CD8-positive, alpha-beta memory T cell (primary cell): ENCODE measurements at places on chromosomes 6 and 20.

GRCh38 chr6:46794068-46794467 lies 879 bp downstream of the MEP1A start:
- no peak for DNase-seq
- no peak overlapping the region for H3K4me3 ChIP-seq
- H3K27ac ChIP-seq: no peak overlapping the region
- H3K27me3 ChIP-seq: no peaks in the 10 kb centered on the region

DNA sequence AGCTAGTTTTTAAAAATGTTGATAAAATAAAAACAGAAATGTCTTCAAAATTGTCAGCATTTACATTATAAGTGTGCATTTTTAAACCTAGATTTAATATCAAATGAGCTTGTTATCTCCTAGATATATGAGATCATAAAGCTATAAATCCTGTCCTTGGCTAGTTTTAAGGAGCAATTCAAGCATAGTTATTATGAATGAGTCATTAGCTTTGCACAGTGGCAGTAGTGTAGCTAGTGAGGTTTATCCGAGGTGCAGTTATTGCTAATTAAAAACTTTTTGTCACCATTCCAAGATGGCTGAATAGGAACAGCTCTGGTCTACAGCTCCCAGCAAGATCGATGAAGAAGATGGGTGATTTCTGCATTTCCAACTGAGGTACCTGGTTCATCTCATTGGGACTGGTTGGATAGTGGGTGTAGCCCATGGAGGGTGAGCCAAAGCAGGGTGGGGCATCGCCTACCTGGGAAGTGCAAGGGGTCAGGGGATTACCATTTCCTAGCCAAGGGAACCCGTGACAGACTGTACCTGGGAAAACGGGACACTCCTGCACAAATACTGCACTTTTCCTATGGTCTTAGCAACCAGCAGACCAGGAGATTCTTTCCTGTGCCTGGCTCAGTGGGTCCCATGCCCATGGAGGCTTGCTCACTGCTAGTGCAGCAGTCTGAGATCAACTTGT lies 108.8 kb upstream of the SYNCRIP start:
- no peak for DNase-seq
- no peaks in the 10 kb centered on the region for H3K4me1 ChIP-seq
- H3K27me3 ChIP-seq: no peaks in the 10 kb centered on the region
- no peaks in the 10 kb centered on the region for H3K36me3 ChIP-seq

- no peak for DNase-seq
- no peak overlapping the region for H3K4me3 ChIP-seq
- no peaks in the 10 kb centered on the region for H3K4me1 ChIP-seq
- no peaks in the 10 kb centered on the region for H3K27me3 ChIP-seq
- H3K36me3 ChIP-seq: no peaks in the 10 kb centered on the region
These were observed 115.3 kb downstream of the LCA5 start for GRCh38 chr6:79421707-79422484.

GRCh38 chr6:130558131-130558530 lies 192.3 kb downstream of the TMEM200A start:
- H3K4me1 ChIP-seq: peaks cover 14% of the 10 kb centered on the region
- no peak overlapping the region for H3K27ac ChIP-seq
- H3K4me3 ChIP-seq: no peak overlapping the region
- no peak for DNase-seq

DNA sequence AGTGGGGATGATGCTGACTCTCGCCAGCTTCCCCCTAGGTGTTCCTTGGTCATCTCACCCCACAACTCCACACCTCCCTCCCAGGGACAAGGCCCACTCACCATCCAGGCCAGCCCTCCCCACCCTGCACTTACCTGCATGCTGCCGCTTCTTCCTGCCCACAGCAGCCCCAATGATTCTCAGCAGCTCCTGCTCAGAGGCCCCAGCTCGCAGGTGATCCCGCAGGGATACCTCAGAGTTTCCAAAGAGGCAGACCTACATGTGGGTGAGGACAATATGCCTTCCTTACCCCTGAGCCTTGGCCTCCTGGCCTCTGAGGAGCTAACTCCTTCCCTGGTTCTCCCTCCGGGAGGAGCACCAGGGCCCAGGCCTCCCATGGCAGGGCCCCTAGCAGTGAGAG lies 24.6 kb downstream of the MOCS1 start:
- no peaks in the 10 kb centered on the region for H3K27me3 ChIP-seq
- H3K27ac ChIP-seq: no peak overlapping the region
- no peak overlapping the region for H3K4me3 ChIP-seq
- DNase-seq: no peak

- H3K4me1 ChIP-seq: no peaks in the 10 kb centered on the region
- no peak overlapping the region for H3K4me3 ChIP-seq
- DNase-seq: no peak
- H3K27ac ChIP-seq: no peak overlapping the region
These were observed 55.2 kb downstream of the TRMT11 start for GRCh38 chr6:126041516-126041915.

DNA sequence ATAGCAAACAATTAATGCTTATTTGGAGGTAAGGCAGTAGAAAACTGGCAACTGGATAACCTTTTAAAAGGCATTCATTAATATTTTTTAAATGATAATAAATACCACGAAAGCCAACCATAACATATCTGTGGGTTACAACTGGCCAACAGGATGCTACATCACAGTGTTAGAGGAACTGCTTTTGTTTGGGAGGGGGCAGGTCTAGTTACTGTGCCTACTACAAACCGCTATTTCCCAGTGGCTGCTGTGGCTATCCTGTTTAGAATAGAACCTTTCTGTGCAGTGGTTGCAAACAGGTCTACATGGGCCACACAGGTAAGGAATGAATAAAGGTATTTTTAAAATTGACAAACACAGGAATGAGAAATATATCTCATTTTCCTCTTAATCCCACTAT lies 976 bp downstream of the PIGT start:
- no peaks in the 10 kb centered on the region for H3K27me3 ChIP-seq
- peak overlapping the region; percentile 64 for H3K27ac ChIP-seq
- peaks cover 24% of the 10 kb centered on the region for H3K36me3 ChIP-seq
- H3K4me3 ChIP-seq: peak overlapping the region; percentile 86
- peaks cover 21% of the 10 kb centered on the region for H3K4me1 ChIP-seq

GRCh38 chr6:109690737-109691621 lies at the start of the genes AK9 and FIG4:
TSS of gene AK9 (minus strand) at chr6:109691202. CDS start at chr6:109675745, 15,457 bp downstream.
TSS of gene FIG4 (plus strand) at chr6:109691296. CDS start at chr6:109691436, 140 bp downstream.
- peak within 1 kb of the TSS; percentile 97 for H3K4me3 ChIP-seq
- H3K27ac ChIP-seq: peak within 1 kb of the TSS; percentile 81
- H3K27me3 ChIP-seq: no peaks in the 10 kb centered on the region
- H3K4me1 ChIP-seq: peaks cover 11% of the 10 kb centered on the region
- DNase-seq: peak; percentile 88

DNA sequence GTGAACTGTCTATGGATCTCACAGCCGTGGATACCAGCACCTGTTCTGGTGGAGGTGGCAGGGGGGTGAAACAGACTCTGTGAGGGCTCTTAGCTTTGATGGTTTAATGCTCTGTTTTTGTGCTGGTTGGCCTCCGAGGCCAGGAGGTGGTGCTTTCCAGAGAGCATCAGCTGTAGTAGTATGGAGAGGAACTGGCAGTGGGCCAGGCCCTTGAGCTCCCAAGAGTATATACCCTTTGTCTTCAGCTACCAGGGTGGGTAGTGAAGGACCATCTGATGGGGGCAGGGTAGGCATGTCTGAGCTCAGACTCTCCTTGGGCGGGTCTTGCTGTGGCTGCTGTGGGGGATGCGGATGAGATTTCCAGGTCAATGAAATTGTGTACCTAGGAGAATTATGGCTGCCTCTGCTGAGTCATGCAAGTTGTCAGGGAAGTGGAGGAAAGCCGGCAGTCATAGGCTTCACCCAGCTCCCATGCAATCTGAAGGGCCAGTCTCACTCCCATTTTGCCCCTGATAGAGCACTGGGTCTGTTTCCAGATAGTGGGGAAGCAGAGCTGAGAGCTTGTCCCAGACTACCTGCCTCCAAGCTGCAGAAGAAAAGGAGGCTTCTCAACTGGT lies 102.7 kb upstream of the AHI1 start:
- no peaks in the 10 kb centered on the region for H3K27me3 ChIP-seq
- no peak overlapping the region for H3K27ac ChIP-seq
- no peak overlapping the region for H3K4me3 ChIP-seq
- H3K4me1 ChIP-seq: no peaks in the 10 kb centered on the region

- H3K27me3 ChIP-seq: no peaks in the 10 kb centered on the region
- H3K36me3 ChIP-seq: no peaks in the 10 kb centered on the region
- no peak for DNase-seq
- H3K27ac ChIP-seq: no peak overlapping the region
- H3K4me1 ChIP-seq: peaks cover 28% of the 10 kb centered on the region
- H3K4me3 ChIP-seq: no peak overlapping the region
These were observed 71.4 kb upstream of the SNX9 start for GRCh38 chr6:157751547-157752200.

- H3K27ac ChIP-seq: no peak overlapping the region
- no peak for DNase-seq
These were observed 815.5 kb downstream of the BCKDHB start for GRCh38 chr6:80921861-80922460.

DNA sequence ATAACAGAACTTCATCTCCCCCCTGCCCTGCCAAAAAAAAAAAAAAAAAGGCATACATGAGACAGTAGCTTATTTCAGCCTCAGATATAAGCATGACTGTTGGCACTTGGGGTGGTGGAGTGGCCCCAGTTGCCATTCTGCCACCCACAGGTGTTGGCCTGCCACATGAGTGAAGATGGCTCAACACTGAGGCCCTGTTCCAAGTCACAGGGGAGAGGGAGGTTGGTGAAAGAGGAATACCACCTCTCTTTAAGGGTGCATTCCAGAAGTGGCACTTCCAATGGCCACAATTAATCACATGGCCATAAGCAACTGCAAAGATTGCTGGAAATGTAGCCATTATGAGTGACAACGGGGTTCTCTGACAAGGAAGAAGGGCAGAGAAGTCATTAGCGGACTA lies 61.9 kb upstream of the JARID2 start:
- H3K4me3 ChIP-seq: no peak overlapping the region
- no peaks in the 10 kb centered on the region for H3K27me3 ChIP-seq
- no peak for DNase-seq
